LHCN-M2 (cell line): ENCODE measurements at places on chromosomes 4 and X. TPM values are rescaled to one million over a fixed set of nuclear protein-coding genes. Genes with fewer than 3 reads are reported as not detected.

- no peak for DNase-seq
These were observed 90.8 kb upstream of the RLIM start for GRCh38 chrX:74705269-74705668.

DNA sequence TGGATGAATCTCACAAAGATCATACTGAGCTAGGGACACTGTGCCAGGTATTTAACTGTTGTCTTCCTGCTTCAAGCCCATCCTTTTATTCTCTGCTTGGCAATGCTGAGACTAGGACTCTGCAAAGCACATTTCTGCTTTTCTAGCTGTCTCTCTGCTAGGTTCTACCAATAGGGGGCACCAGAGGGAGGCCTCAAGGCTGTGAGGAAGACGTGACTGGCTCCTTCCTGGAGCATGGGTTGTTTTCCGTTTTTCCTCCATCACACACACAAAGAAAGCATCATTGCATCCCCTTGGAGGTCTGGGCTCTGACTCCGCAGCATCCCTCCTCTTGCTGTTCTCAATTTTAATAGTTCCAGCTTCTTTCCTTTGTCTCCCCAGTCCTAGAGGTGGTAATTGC, 10.9 kb upstream of the DCTD start:
- DNase-seq = no peak

The PLK4 gene
- total RNA-seq = 31.1 and 47.5 TPM in 2 replicates

The SLC16A2 gene
- total RNA-seq = 11.5 and 12.8 TPM in 2 replicates

DNA sequence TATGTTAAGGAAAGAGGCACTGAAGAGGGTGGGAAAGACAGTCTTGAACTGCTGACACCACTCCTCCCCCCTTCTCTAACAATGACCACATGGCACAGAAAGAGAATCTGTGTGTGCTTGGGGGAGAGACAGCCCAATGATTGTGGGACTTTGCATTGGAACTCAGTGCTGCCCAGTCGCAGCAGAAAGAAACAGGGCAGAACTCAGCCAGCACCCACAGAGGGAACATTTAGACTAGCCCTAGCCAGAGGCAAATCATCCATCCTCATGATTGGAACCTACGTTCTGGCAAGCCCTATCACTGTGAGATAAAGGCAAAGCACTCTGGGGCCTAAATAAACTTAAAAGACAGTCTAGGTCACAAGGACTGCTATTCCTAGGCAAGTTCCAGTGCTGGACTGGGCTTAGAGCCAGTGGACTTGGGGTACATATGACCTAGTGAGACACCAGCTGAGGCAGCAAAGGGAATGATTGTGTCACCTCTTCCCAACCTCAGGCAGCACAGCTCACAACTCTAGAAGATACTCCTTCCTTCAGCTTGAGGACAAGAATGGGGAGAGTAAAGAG, 132.8 kb upstream of the S100G start:
- DNase-seq = no peak

DNA sequence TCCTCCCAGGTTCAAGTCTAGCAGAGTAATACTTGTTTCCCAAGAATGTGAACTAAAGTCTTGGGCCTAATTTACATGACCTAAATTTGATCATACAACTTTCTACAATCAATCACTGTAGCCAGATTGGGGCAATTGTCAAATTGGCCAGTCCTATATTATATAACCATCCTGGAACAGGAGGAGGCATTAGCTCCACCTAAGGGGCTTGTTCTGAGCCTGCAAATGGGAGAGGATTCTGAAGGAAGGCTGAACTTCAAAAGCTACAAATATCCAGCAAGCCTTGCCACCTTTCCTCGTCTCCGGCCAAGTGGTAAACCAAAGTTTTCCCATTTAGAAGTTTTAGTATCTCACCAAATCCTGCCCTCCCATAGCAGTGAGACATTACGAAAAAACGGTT, 1289.6 kb upstream of the TENM3 start:
- no peak for DNase-seq

DNA sequence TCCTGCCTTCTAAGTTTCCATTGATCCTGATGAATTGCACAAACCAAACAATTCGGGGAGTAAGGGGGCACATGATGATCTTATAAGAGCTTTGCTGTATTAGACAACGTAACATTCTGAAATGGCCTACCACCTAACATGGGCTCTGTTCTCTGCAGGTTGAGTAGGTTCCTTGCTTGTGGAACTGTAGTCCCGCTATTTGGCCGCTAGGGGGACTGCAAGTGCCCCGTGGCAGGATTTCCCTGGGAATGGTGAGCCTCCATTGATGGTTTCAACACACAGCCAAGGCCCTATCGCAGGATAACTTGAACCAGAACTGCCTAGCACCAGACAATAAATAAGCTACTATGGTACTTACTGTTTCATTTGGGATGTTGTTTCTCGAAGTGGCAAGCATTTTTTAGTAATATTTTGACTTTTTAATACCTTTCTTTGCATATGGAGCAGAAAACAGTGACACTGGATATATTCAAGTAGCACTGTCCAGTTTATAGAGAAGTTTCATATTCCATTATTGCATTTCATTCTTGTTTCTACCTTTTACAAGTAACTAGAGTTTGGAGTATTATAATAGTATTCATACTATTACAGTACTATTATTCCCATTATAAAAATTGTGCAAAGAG, 11.9 kb downstream of the AR start:
- no peak for DNase-seq

The STPG2 gene
- 0.11 TPM in 1 of 2 replicates, not detected in the other for total RNA-seq

The UFSP2 gene
- 39.2 and 42.8 TPM in 2 replicates for total RNA-seq

The AWAT2 gene
- total RNA-seq = 0.13 TPM in 1 of 2 replicates, not detected in the other

The ENPEP gene
- 0.13 and 0.17 TPM in 2 replicates for total RNA-seq

GRCh38 chrX:13051529-13052172, 7.2 kb upstream of the FAM9C start:
- DNase-seq = no peak

DNA sequence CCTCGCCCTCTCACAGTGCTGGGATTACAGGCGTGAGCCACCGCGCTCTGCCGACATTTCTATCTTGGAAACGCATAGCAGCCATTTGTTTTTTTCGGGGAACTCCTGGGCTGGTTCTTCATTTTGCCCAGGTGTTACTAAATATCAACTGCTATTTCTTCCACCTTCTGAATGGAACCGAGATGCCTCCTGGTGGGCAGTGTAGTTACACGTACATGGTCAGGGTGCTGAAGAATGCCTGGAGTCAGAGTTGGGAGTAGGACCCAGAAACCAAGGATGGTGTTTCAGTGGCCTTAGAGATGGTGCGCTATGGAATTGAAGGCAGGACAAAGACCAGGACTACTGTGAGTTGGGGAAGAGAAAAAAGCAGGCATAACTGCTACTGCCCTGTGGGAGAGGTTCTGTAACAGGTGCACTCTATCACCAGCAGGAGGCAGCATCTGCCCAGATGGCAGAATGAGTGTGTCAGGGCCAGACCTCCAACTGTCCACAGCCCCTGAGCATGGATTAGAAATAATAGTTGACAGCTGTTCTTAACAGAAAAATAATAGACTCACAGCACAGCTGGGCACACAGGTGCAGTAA, 81.7 kb downstream of the ZC4H2 start:
- DNase-seq = peak; percentile 0

The SLC49A3 gene
- 0.17 TPM in 1 of 2 replicates, not detected in the other for total RNA-seq

The OTUD6A gene
- total RNA-seq = not detected in 2 replicates

The SCRG1 gene
- total RNA-seq = not detected in 2 replicates

GRCh38 chrX:16516232-16516876, 133.6 kb upstream of the S100G start:
- no peak for DNase-seq

The IL13RA1 gene
- total RNA-seq = 33.4 and 34.2 TPM in 2 replicates

DNA sequence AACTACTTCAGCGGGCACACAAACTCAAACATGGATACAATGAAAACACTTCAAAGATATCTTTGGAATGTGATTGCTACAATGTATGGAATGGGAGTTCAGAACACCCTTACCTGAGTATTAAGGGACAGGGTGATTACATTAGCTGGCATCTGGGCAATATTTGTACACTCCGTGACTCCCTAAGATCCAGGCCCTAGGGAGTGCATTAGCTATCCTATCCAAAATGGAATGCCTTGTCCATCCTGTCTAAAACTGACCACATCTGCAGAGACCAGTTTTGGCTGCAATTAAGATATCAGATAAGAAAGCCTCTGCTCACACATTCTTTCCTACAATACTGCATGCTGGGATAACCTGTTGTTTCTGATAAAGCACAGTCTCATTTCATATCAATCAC, 176.6 kb upstream of the EMCN start:
- DNase-seq = no peak

GRCh38 chr4:38145741-38146140, 185.5 kb downstream of the PTTG2 start:
- DNase-seq = no peak

DNA sequence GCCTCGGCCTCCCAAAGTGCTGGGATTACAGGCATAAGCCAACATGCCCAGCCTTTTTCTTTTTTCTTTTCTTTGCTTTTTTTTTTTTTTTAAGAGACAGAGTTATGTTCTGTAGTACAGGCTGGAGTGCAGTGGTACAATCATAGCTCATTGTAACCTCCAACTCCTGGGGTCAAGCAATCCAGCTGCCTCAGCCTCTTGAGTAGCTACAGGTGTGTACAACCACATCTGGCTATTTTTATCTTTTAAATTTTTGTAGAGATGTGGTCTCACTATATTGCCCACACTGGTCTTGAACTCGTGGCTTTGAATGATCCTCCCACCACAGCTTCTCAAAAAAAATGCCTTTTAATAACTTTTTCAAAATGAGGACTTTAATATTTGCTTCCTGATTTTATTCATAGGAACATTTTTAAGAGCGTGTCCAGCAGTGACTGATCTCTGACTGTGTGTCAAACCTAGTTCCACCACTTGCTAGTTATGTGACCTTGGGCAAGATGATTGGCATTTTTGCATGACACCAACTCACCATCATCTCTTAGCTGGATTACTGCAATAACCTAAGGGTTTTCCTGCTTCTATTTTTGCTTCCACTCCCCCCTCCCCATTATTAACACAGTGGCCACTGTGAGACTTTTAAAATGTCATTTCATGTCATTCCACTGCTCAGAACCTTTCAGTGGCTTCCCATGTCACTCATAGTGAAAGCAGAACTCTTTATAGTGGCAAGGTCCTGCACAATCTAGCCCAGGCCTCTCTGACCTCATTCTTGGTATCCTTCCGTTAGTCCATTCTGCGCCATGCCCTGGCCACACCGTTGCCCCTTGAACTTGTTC, 4.5 kb upstream of the TNIP3 start:
- DNase-seq = no peak

DNA sequence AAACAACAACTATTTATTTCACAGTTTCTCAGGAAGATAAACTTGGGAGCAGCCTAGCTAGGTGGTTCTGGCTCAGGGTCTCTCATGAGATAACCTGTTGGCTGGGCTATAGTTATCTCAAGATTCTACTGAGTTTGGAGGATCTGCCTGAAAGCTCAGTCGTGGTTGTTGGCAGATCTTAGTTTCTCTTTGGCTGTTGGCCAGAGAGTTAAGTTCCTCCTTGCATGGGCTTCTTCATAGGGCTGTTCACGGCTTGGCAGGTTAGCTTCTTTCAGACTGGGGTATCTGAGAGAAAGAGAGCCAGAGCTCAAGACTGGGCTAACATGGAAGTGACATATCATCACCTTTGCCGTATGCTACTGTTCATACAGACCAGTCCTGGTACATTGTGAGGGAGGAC, 28.7 kb downstream of the SEC24B start:
- DNase-seq = no peak

The PF4V1 gene
- not detected in 2 replicates for total RNA-seq

The SYP gene
- 1.4 and 2.0 TPM in 2 replicates for total RNA-seq

DNA sequence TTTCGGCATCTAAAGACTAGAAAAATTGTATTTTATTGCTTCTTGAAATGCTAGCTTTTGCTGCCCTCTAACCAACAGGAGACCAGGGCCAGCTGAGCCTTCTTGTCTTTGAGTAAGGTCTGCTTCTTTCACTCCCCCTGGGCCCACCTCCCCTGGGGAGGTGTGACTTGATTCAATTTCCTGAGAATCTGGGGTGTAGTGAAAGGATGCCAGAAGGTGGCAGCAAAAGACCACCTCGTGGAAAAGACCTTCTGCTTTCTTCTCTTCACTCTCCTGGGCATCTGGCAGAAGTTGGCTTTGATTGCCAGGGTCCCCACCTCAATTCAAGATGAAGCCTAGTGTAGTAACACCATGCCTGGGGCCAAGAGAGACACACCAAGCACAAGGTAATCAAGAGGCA, 96.5 kb upstream of the MAOA start:
- DNase-seq = peak; percentile 28

DNA sequence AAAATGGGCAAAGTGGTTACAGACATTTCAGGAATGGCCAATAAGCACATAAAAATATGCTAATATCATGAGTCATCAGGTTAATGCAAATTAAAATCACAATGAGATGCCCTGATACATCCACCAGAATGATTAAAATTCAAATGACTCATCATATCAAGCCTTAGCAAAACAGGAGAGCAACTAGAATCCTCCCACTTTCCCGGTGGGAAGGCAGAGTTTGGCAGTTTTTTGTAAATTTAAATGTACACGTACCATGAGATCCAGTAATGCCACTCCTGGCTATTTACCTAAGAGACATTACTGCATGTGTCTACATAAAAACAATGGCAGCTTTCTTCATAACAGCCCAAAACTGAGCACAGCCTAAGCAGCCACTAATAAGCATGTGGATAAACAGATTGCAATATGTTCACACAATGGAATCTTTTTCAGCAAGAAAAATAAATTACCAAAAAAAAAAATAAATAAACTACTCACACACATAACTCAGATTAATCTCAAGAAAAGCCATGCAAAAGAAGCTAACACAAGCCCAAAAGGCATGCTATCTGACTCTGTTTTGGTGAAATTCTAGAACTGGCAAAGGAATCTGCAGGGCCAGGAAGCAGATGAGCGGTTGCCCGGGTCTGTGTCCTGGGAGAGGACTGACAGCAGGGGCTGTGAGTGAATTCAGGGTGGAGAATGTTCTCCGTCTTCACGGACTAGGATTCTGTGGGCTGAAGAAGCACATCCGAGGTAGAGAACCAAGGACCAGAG, 48.8 kb downstream of the AFAP1 start:
- DNase-seq = peak; percentile 94

The ESX1 gene
- total RNA-seq = not detected in 2 replicates

DNA sequence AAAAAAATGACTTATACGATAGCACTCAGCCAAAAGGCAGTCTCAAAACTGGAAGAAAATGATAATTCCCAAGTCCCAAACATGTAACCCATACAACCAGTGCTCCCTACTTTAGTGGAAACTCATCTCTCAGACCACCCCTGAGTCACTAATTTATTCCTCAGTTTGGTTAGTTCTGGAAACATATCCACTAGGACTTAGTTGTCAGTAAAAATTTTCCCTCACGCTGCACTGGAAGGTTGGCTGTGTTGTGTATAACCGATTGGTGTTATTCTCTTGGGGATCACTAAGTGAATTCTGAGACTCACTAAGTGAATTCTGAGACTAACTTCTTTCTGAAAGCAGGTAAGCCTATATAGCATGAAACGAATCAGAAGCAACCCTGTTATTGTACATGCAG, 48.5 kb upstream of the GAB1 start:
- DNase-seq = no peak

GRCh38 chrX:151771726-151772125, 37.2 kb downstream of the CNGA2 start:
- DNase-seq = no peak

The MAGEA12 gene
- not detected in 2 replicates for total RNA-seq

The ALPK1 gene
- 13.5 and 14.4 TPM in 2 replicates for total RNA-seq
